ENCODE measurements at places on chromosomes 7 and 10.

DNA sequence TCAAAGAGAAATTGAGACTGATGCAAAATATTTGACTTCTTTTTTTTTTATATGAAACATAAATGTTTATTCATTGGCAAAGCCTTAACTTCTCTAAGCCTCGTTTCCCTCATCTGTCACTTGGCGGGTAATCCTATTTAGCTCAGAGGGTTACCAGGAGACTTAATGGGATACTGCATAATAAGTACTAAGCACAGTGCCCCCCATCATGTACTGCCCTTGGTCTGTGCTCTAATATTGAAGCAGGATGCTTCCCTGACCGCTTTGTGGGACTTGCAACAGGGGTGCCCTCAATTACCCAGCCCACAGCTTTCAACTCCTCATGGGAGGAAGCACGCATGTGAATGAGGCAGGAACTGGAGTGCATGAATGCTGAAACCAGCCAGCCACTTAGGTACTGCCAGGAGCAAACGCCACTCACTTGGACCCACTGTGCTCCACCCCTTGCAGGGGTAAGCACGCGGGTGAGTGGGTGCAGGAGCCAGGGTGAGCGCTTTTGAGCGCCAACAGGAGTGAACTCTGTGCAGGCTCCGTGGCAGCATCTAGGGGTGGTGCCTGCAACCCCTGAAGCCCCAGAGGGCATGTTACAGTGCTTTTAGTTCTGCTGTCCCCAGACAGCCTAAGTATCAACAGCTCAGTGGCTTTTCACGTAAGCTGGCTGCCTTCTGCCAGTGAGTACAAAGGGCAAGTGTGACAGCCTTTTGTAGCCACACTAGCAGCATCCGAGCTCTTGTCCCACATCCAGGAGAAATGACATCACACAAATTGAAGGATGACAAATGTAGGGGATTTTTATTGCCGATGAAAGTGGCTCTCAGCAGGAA lies 209.8 kb upstream of the C7orf33 start:
- no peak for DNase-seq

GRCh38 chr7:101165958-101166647 lies 734 bp upstream of the VGF start:
- DNase-seq = no peak

GRCh38 chr10:26869528-26869927 lies 8.8 kb upstream of the ABI1 start:
- no peak for DNase-seq

DNA sequence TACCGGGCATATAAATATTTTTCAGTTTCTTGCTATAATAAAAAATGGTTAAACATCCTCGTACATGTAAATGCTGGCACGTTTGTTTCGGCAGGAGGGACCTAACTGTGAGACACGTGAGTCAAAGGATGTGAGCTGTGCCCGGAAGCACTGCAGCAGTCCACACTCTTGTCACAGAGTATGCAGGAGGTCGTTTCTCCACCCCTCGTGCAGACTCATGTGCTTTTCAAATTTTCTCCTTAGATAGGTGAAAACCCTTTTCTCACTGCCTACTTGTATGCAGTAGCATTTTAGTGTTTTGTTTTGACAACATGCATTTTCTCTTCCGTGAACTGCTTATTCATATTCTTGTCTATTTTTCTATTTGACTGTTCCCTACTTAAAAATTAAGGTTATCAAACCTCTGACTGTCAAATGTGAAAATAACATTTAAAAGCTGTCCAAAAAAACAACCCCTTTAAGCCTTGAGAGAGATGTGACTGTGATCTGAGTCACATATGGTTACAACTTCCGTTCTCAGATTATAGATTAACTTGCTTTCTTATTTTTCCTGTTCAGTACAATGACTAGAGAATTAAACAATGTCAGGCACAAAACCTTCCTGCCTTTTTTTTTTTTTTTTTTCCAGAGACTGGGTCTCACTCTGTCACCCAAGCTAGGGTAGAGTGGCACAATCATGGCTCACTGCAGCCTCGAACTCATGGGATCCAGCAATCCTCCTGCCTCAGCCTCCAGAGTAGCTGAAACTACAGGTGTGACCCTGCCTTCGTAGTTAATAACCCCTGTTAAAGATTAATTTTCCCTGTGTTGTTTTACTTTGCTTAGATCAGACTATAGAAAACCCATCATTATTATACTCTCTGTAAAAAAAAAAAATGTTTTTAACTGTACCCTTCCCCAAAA lies 45.1 kb downstream of the DPY19L1 start:
- peak; percentile 32 for DNase-seq

DNA sequence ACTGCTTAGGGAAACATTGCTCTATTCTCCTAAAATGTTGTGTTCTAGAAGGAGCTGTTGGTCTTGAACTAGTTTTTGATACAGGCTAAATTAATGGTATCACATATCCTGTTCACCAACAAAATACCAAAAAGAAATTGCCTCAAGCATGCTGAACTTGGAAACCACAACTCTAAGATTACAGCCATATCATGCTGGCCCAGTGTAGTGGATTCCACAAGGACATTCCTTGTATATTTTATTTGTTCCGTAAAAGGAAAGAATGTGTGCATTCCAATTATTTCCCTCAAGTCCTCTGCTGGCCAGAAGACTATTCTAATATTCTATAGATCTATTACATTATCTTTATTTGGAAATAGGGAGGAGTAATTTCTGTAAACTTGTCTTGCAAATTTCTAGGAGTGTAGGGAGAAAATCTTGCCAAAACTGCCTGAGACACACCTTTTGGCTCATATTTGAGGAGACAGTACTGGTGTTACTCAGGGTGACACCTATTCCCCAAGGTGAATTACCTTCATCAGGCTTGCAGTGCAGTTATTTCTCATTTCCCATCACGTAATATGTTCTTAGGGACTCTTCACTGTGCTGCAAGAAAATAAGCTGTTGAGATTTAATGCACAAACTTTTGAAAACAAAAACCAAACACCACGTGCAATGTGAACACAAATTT lies 1.9 kb upstream of the NEBL start:
- no peak for DNase-seq

GRCh38 chr7:43764039-43764761 lies 5.7 kb downstream of the BLVRA start:
- DNase-seq = no peak

- no peak for DNase-seq
Observed at GRCh38 chr10:68112837-68113236, 3.5 kb downstream of the MYPN start.

GRCh38 chr7:22287412-22287811 lies 69.5 kb downstream of the RAPGEF5 start:
- DNase-seq = no peak

- DNase-seq = no peak
Observed at GRCh38 chr10:52949899-52950298, 177.3 kb upstream of the MBL2 start.

DNA sequence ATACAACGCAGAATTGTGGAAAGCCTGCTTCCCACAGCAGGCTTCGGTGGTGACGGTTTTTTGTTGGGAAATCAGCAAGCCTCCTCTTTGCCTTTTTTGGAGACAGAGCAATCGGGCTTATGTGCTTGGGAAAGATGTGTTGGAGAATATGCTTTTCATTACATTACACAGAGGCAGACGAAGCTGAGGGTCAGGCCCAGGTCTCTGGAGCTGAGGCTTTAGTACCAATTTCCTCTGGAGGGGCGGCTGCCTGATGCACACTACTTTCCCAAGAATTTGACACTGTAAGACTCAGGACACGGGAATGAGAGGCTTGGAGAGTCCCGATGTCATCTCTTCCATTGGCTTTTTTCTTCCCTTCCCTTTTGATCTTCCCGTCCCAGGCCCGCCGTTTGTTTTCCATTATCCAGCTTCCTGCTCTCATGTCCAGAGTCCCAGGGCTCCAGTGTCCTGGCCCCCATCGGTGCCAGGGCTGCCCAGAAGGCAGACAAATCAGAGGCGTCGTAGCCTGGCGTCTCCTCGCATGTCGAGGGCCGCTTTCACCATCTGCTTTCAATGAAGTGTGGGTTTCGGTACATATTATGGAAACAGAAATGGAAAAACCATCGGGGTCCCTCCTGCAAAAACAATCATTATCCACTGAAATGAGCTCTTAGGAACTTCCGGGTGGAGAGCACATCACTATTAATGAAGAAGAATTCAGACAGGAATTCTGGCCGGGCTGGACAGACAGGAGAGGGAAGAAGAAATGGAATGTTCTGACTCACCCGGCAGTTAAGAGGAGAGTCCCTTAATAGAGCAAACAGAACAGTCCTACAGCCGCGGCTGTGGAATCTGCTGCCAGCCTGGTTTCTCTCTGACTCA lies 123.0 kb upstream of the JCAD start:
- no peak for DNase-seq

DNA sequence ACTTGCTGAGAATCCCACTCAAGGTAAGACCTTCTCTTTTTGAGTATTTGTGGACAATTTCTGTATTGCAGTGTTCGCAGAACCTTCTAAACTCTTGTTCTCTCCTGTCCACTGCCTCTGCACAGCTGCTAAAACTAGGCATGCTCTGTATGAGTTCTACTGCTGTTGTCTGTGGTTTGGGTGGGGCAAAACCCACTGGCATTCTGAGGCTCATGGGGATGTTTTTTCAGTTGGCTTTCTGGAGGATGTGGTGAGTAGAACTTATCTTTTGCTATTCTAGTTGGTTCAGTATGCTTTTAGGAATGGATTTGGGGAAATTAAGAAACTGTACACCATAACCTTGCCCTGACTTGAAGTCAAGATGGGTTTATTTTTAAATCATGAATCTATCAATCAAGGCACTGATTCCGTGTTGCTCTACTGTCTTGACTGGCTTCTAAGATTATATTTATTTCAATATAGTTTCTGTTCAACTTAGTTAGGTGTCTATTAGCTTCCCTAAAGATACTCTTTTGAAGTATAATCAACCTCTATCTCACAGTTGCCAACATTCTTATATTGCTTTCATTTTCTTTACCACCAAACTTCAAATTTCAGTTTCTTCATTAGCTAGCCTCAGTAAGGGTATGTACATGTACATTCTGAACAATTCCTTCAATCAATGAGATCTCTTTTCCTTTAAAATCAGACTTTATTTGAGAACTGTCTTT lies 25.0 kb upstream of the C1GALT1 start:
- peak; percentile 65 for DNase-seq
